ENCODE measurements at places on chromosomes 12 and 14.

DNA sequence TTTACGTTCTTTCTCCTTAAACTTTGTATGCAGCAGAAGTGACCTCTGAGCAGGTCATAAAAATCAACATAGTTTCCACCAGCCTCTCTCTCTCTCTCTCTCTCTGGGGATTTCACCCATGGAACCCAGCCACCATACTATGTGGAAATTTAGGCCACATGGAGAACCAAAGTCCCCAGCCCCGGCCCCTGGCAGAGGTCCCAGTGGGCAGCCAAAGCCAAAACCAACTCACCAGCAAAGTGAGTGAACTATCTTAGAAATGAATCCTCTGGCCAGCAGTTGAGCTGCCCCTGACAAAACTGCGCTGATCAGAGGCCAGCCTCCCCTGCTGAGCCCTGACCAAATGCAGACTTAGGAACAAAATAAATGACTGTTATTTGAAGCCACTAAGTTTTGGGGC lies 9.2 kb downstream of the DUSP6 start:
- DNase-seq, result no peak

GRCh38 chr12:104605685-104606084 lies 148.9 kb downstream of the CHST11 start:
- DNase-seq, result no peak

GRCh38 chr12:66270613-66271012 lies 31.7 kb upstream of the HELB start:
- DNase-seq, result no peak

DNA sequence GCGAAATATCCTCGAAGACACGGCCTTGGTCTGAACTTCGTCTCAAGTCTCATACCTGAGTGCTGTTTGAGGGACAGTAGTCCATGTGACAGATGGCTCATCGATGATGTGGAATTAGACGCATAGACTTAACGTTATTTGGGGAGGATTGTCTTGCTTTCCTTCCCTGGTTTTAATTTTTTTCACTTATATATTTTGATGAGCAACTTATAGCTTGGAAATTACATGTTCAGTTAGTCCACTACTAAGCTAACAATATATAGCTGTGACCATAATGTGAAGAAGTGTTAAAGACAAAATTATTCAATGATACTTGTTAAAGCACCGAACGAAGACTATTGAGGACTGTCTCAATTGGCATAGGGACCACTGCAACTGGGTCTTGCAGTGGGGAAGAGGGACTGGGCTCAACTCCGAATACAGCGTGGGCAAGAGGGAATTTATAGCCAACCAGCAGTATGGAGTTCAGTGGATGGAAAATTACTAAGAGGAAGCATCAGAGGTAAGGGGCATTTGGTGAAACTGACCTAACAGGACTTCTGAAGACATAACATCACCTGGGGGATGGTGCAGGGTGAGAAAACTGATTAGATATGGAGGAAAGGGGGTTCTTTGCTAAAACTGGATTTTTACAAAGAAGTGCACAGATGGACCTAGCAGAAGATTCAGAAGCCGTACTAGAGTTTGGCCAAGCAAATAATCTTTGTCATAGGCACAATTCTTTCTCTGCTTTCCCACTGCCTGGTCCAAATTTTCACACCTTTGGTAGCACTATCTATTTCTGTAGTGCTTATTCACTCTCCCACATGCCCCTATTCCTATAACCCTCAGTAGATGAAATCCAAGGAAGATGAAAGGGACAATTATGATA lies 910 bp upstream of the TM7SF3 start:
- DNase-seq, result no peak
